ENCODE measurements at places on chromosomes 1 and 21. TPM values are rescaled to one million over a fixed set of nuclear protein-coding genes. Genes with fewer than 3 reads are reported as not detected.

- DNase-seq = no peak
Measured at GRCh38 chr1:218865591-218865990, 308.1 kb upstream of the LYPLAL1 start.

Gene KRTAP10-1
- polyA plus RNA-seq = not detected

Gene ADAMTS5
- 14.9 TPM for polyA plus RNA-seq

- DNase-seq = peak; percentile 9
Measured at GRCh38 chr21:35559128-35559828, 501.0 kb downstream of the SETD4 start.

Gene OPRD1
- 0.74 TPM for polyA plus RNA-seq

- DNase-seq = no peak
Measured at GRCh38 chr1:229024528-229025130, 246.3 kb upstream of the RAB4A start.

Gene ETNK2
- 3.0 TPM for polyA plus RNA-seq

DNA sequence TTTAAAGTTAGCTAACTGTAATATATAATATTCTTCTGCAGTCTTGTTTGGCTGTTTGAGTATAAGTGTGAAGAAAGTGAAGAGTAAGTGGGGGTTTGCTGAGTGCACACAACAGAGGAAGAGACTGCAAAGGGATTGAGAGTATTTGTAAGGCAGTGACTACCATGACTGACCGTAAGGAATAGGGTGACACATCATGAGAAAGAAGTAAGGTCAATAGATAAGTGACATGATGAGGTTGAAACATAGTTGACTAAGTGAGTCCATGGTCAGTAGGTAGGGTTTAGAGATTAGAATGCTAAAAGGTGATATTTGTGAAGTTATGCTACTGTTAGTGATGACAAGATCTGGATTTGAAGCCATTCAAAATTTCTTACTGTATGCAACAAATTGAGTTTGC, 27.7 kb downstream of the WARS2 start:
- DNase-seq = no peak

Gene GPX7
- 136 TPM for polyA plus RNA-seq

DNA sequence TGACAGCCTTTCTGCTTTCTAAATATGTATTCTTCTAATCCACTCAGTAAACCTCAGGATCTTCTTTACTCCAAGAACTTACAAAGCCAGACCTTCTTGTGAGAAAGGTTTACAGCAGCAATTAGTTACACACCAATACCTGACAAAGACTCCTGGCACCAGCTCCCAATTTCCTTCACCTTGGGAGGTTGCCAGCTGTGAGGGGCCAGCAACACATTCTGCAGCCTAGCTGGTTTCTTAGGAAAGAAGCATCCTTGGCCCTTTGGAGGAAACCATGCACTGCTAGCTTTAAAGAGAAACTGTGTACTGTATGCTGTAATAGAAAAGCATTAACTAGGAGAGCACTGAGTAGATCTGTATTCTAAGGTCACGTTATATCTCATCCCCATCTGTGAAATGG, 10.8 kb downstream of the FYB2 start:
- DNase-seq = no peak

DNA sequence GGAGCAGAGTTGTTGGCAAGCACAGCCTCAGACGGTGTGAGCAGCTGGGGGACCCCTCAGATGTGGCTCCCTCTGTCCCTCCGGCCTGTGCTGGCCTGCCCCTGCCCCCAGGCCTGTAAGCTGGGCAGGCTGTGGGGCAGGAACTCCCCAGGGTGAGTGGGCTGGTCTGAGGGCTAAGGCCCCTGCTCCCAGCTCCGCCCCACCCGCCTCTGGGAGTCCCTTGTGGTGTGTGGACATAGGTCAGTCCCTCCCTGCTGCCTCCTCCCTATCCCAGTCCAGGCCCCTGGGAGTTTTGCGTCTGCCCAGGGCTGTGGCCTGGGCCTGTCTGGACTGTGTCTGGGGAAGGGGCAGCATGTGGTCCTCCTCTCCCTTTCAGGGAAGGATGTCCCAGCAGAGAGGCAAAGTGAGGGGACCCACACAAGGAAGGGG, 3.6 kb upstream of the VWA1 start:
- DNase-seq = no peak

GRCh38 chr1:101219924-101220870, 16.6 kb upstream of the S1PR1 start:
- DNase-seq = no peak

GRCh38 chr1:198391393-198392020, 149.0 kb downstream of the ATP6V1G3 start:
- DNase-seq = no peak

DNA sequence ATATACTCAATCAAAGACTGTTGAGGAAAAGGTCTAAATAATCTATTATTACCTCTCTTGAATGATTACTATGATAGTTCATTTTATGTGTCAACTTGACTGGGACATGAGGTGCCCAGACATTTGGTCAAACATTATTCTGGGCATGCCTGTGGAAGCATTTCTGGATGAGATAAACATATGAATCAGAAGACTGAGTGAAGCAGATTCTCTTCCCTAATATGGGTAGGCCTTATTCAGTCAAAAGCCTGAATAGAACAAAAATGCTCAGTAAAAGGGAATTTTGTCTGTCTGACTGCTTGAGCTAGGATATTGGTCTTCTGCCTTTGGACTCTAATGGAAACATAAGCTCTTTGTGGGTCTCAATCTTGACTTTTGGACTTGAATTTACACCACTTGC, 73.3 kb upstream of the SOX13 start:
- DNase-seq = no peak

Gene ZNF683
- not detected for polyA plus RNA-seq

Gene FAM43B
- 0.72 TPM for polyA plus RNA-seq

Gene PSMB2
- polyA plus RNA-seq = 57.6 TPM

DNA sequence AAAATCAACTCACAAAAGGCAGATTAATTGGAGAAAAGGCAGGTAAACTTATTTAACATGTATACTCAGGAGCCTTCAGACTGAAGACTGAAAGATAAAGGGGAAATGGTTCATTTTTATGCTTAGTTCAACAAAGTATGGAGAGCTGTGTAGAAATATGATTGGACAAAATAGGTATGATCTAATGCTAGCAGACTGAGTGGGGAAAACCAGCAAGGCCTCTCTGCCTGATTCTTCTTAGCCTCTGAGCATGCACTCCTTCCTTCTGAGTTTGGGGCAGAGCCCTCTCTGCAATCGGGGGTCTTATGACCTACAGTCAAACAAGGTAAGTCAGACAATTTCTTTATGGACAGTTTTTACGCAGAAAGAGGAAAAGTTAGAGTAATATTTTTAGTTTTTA, 38.8 kb upstream of the SUCO start:
- no peak for DNase-seq

DNA sequence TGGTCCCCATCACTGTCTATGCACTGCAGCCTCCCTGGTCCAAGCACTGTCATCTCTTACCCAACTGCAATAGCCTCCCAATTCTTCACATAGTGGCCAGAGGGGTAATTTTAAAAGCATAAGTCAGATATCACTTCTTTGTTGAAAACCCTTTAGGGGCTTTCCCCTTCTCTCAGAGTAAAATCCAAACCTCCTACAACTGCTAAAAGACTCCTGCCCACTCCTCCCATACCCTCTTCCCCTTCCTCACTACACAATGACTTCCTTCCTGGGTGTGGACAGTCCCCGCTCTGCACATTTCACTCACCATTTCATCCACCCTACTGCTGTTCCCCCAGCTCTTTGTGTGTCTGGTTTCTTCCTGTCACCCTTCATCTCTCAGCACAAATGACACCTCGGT, 8.3 kb downstream of the MCOLN2 start:
- no peak for DNase-seq
